Stimulated activated CD8-positive, alpha-beta memory T cell treated with anti-CD3 and anti-CD28 coated beads, Interleukin-7, amount 100 ng/mL, for 4 hours (primary cell): ENCODE measurements at places on chromosomes 12 and 14.
A peak's percentile ranks its signal among the peaks of the same experiment; 100 is the strongest.

DNA sequence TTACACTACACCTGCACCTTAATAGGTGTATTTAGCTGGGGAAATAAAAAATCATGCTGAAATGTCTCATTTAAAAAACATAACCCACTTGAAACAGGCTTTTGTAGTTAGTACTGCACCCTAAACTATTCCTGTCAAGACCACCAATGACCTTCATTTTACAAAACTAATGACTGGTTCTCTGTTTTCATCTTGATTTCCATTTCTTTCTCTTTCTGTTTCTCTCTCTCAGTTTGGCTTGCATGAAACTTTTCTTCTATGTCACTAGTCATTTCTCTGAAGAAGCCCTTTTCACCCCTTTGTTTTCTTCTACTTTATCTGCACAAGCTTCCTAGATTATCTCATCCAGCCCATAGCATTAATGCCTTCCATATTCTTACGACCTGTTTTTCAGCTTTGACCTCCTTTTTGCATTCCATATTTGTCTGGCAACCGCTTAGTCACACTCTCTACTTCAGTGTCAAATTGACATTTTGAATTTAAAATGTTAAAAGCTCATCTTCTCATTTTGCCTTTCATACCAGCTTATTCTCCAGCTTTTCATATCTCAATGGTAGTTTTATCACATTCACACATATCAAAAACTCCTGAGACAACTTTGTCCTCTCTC, 32.7 kb upstream of the KLRF1 start:
- DNase-seq = no peak

GRCh38 chr12:85278598-85279448, 1.2 kb upstream of the ALX1 start:
- DNase-seq = no peak

- DNase-seq = no peak
These were observed 105.2 kb downstream of the DICER1 start for GRCh38 chr14:95052016-95052585.

GRCh38 chr14:23321572-23322547, 603 bp downstream of the PABPN1 start:
- DNase-seq = peak; percentile 34

DNA sequence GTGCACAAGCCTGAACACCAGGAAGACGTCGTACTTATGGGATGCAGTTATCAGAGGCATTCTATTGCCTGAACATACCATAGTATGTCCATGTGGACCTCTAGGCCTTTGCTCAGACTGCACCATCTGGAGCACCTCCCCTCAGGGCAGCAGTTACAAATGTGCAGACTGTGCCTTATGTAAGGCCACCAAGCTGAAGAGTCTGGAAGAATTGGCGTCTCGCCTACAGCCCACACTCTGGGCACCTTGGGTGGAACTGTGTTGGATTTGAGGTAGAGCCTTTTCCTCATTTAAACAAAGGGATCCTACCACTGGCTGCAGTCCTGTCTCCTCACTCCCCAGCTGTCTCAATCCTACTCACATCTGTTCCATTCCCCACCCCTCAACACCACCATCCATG, 204.3 kb upstream of the FRMD6 start:
- DNase-seq = no peak

GRCh38 chr12:92469837-92470236, 233.0 kb upstream of the PLEKHG7 start:
- no peak for DNase-seq

DNA sequence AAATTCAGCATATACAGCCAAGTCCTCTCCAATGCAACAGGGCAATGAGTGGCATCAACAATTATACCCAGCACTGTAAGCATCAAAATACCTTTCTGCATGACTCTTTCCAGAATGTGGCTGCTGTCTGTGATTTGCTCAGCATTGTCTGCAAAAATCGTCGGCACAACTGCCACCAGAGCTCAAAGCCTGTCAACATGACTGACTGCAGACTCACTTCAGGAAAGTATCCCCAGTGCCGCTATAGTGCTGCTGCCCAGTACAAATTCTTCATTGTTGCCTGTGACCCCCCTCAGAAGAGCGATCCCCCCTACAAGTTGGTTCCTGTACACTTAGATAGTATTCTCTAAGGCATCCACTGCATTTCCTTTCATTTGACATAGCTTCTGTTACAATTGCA, 735 bp downstream of the RNASE6 start:
- no peak for DNase-seq

GRCh38 chr14:72780751-72781150, 113.2 kb downstream of the DPF3 start:
- DNase-seq = no peak

DNA sequence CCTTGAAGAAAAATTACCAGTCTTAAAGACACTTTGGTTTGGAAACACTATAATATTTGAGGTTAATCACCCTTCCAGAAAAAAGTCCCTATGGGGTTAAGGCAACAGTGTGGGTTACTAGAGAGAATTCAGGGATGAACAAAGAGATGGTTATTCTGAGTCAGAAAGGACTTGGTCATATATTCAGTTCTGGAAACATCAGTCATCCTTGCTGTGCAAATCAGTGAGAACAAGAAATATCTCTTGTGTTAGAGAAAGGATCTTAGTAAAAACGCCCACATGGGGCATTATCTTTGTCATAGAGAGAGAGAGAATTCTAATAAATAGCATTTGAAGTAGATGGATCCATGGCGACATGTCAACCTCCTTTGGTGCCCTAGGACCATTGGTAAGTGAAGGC, 59.4 kb upstream of the E2F7 start:
- DNase-seq = no peak

DNA sequence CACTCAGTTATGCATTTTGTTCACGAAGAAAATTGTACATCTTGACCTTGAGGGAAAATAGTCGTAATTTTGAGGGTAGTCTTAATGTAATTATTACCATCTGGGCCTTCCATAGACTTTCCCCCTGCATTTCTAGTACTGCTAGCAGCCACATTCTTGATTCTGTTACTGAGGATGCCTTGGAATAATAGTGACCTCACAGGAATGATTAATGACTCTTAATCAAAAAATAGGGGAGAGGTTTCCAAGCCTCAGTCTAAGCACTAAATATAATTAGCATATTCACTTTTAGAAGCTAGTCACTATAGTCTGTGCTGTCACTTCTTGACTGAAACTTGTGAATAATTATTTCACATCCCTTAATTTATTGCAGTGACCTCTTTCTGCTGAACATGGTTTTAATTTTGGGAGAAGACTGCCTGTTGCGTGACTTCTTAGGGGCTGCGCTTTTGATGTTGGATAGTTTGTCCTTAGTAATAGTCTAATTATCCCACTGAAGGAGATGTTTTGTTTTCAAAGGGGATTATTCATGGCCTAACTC, 400.5 kb downstream of the ADAMTS20 start:
- no peak for DNase-seq

- no peak for DNase-seq
These were observed 68.3 kb downstream of the DERA start for GRCh38 chr12:15979096-15980092.

DNA sequence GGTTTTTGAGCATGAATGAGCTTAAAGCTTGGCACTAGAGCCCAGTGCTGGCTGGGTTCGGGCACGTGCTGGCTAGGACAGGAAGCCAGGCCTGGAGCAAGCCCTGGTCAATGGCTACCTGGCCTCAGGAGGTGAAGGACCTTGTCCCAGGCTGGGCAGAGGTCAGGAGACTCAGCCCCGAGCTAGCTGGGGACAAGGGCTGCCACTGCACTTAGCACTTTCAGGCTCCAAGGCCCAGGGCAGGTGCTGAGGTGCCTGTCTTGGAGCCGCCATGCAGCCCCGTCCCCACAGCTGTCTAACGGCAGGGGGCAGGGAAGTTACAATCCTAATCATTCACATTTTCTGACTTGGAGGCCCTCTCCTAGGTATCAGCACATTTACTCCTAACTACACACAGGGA, 4.3 kb upstream of the AQP6 start:
- no peak for DNase-seq

DNA sequence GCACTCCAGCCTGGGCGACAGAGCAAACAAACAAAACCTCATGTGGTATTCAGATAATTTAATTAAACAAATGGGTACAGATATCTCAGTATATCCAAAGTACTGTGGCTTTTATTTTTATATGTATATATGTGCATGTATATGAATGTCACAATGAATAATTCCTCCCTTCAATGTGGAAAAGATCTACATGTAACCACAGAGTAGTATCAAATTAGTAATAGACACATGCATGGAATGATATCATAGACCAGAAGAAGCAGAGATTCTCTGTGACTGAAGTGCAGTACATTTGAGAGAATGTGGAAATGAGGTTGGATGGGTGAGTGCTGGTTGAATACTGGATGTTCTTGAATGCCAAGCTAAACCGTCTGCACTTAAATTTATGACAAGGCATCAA, 222.9 kb downstream of the CPNE8 start:
- no peak for DNase-seq

GRCh38 chr14:28088125-28088524, 678.5 kb upstream of the FOXG1 start:
- no peak for DNase-seq

DNA sequence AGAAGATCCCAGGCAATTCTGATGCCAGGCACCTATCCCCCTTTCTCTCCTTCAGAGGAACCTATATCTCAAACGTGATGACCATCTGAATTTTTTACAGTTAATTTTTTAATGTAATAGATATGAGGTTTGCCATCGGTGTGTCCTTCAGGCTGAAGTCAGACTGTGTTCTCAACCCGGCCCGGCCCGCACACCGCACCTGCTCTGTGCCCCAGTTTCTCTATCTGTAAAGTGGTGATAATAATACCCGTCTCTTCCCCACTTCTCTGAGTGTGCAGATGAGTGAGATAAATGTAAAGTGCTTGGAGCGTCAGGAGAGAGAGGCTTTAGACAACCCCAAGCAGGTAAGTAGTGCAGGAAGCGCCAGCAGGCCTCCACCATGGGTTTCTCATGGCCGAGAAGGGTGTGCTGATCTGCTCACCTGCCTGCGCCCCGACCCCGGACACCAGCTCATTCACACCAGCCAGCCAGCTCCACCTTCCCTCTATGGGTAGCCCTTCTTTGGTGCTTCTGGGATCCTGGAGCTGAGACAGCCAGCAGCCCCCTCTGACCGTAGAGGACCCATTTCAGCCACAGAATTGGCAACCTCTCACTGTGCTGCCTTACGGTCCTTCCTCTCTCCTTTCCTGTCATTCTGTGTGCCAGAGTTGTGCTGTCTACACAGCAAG, 80.0 kb downstream of the ZFP36L1 start:
- no peak for DNase-seq

DNA sequence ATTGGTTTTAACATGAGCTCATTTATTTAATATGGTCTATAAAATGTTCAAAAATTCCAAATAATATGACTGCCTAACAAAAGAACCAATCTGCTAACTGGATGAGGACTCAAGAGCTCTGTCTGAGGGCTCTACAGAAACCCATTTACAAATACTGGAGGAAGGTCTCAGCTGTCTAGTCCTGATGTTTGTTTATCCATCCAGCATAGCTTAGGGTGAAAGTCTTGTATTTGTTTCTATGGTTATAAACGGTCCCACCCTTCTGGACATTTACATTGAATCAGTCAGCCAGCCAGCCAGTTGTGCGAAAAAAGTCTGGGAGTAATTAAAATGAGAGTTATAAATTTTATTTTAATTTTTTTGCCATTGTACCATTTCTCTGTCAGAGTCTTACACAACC, 220.7 kb downstream of the BMP4 start:
- no peak for DNase-seq

GRCh38 chr12:100043631-100044030, 58.9 kb upstream of the ANKS1B start:
- no peak for DNase-seq

- no peak for DNase-seq
These were observed 50.1 kb upstream of the LIMA1 start for GRCh38 chr12:50333441-50333840.

DNA sequence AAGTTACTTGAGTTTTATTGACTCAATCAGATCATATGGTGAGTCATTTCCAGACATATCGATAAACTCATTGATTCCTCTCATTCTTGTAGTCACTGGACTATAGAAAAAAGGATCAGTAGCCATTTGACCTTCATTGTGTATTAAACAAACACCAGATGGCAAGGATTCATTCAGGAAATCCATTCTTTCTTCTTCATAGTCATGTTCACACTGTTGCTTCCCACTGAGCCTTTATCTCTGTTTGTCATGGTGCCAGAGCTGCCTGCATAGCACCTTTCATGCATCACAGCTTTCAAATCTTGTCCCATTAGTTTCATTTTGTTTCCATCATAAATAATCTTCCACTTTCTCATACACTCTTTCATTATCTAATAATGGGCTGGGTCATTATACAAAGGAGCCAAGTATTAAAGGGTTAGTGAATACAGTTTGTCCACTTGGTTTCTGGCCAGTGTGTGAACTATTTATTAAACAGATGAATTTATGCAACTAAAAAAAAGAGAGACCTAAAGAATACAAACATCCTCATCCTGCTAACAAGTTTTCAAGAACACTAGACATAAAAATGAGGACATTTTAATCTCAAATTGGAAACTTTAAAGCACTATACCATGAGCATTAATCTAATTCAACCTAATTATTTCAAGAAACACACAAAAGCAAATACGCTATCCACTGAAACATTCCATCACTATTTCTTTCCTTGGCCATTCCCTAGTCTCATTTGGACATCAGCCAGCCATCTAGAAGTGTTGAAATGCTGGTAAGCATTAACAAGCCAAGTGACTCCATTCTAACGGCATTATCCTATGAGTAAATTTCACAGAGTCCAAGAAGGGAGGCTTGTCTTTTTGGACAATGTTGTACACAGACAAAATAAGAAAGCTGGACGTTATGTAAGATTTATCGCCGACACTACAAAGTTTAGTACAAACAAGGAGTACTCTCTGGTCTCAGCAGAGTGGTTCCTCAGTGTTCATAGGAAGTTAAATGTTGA, 476.5 kb downstream of the FOXG1 start:
- DNase-seq = no peak

- DNase-seq = no peak
These were observed 198.6 kb upstream of the PZP start for GRCh38 chr12:9406564-9407424.

DNA sequence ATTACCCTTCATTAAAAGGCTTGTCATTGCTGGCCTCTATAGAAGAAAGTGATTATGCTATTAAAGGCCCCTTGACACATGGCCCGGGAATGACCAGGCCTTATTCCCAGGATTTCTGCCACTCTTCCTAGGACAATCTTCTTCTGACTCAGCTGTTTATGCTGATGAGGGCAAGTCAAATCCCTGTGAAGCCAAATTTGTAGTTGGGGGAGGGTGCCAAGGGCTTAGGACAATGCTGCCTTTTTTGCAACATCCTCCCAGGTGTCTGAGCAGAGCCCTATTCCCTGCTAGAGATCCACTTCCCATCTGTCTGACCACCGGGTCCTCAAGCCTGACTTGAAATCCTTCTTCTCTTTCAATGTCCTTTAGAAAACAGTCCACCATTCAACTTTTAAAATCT, 230.7 kb upstream of the SRRM4 start:
- DNase-seq = no peak

DNA sequence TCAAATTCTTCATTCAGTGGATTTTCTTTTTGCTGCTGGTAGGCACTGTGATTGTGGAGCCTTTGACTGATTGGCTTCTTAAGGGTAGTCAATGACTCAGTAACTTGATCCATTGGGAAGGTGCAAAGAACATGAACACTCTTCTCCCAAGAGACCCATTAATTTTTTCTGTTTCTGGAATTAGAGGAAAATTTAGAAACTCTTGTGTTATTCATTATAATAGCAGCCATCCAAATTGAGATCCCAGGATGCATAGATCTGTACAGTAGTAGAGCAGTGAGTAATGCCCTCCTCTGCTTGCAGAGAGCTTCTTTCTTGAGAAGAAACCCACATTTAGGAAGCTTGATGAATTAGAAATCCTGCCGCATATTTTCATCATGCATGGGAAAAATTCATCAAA, 63.9 kb downstream of the MYRFL start:
- DNase-seq = no peak

- no peak for DNase-seq
These were observed 566.5 kb downstream of the LRFN5 start for GRCh38 chr14:42173206-42173605.
